ENCODE measurements at places on chromosomes 13 and 19. TPM values are rescaled to one million over a fixed set of nuclear protein-coding genes. Genes with fewer than 3 reads are reported as not detected.

Gene RFX2
- total RNA-seq: 18.8 TPM

Gene URAD
- total RNA-seq: not detected

Gene PSG6
- total RNA-seq: not detected

Gene MIA
- total RNA-seq: 0.88 TPM

Gene CACNG8
- not detected for total RNA-seq

Gene GJB2
- 669 TPM for total RNA-seq

Gene RRAS
- 33.0 TPM for total RNA-seq

Gene ZNF709
- total RNA-seq: 0.23 TPM

Gene SDHAF1
- 81.5 TPM for total RNA-seq

Gene SOHLH2
- 0.07 TPM for total RNA-seq

Gene NLRP7
- total RNA-seq: not detected

Gene LIPE
- total RNA-seq: 15.7 TPM

Gene FXYD5
- total RNA-seq: 113 TPM

Gene PABPC3
- total RNA-seq: 0.07 TPM

Gene RNF113B
- not detected for total RNA-seq

Gene EDNRB
- 0.05 TPM for total RNA-seq

Gene MYH14
- total RNA-seq: 43.9 TPM

Gene ZNF441
- 2.6 TPM for total RNA-seq

Gene FAM174C
- 81.9 TPM for total RNA-seq

Gene BEST2
- total RNA-seq: not detected

Gene PSPN
- total RNA-seq: 0.19 TPM

Gene C3
- 5.4 TPM for total RNA-seq

Gene CYP4F22
- total RNA-seq: not detected

Gene TSC22D1
- 93.7 TPM for total RNA-seq

Gene ABHD13
- total RNA-seq: 5.6 TPM

Gene C19orf38
- total RNA-seq: not detected

Gene FCHO1
- total RNA-seq: 4.1 TPM

Gene SPRY2
- total RNA-seq: 12.2 TPM

Gene CPB2
- not detected for total RNA-seq

Gene LIM2
- not detected for total RNA-seq

Gene IGSF23
- total RNA-seq: not detected

Gene APLP1
- 2.8 TPM for total RNA-seq

Gene ZNF260
- 16.4 TPM for total RNA-seq

Gene MBD3L2
- not detected for total RNA-seq

Gene MCEMP1
- total RNA-seq: not detected

Gene SYCN
- not detected for total RNA-seq

Gene SULT2A1
- not detected for total RNA-seq

Gene ZNF530
- 4.8 TPM for total RNA-seq

Gene WDR87
- total RNA-seq: not detected

Gene ZNF77
- 4.4 TPM for total RNA-seq

Gene RYR1
- total RNA-seq: 0.14 TPM

Gene SMIM44
- total RNA-seq: not detected

Gene CEACAM1
- total RNA-seq: 5.8 TPM

Gene ADGRE3
- not detected for total RNA-seq

Gene ATP4B
- not detected for total RNA-seq

Gene ZNF738
- total RNA-seq: 7.5 TPM

Gene PLIN5
- 0.14 TPM for total RNA-seq

Gene LRRC4B
- not detected for total RNA-seq

Gene C1QTNF9
- not detected for total RNA-seq

Gene NALCN
- 0.37 TPM for total RNA-seq

Gene PRKCG
- total RNA-seq: not detected

Gene AXL
- total RNA-seq: 87.1 TPM

Gene DACH1
- not detected for total RNA-seq

Gene TEX101
- total RNA-seq: not detected

Gene CRTC1
- total RNA-seq: 2.1 TPM

Gene RFX1
- 5.6 TPM for total RNA-seq

Gene SLITRK5
- total RNA-seq: 0.07 TPM

Gene BICRA
- total RNA-seq: 4.6 TPM

All from airway epithelial cell (primary cell).